ENCODE measurements at places on chromosomes 2 and 18.
A peak's percentile ranks its signal among the peaks of the same experiment; 100 is the strongest.

DNA sequence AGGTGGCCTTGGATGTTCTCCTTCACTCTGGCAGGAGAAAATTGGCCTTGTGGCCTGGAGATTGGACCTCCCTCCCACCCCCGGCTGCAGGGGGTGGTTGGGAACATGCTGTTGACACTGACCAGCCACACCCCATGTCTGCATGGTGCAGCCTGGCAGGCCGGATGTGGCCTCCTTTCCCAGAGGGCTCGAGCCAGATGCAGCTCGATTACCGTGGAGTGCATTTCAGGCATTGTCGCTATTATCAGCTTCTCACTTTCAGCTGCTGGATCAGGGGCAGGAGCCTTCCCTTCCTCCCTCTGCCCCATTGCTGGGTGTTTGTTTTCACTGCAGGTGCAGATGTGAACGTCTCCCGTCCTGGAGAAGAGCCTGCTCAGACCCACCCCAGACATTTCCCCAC, 211.0 kb upstream of the SIX2 start:
- no peak for DNase-seq

DNA sequence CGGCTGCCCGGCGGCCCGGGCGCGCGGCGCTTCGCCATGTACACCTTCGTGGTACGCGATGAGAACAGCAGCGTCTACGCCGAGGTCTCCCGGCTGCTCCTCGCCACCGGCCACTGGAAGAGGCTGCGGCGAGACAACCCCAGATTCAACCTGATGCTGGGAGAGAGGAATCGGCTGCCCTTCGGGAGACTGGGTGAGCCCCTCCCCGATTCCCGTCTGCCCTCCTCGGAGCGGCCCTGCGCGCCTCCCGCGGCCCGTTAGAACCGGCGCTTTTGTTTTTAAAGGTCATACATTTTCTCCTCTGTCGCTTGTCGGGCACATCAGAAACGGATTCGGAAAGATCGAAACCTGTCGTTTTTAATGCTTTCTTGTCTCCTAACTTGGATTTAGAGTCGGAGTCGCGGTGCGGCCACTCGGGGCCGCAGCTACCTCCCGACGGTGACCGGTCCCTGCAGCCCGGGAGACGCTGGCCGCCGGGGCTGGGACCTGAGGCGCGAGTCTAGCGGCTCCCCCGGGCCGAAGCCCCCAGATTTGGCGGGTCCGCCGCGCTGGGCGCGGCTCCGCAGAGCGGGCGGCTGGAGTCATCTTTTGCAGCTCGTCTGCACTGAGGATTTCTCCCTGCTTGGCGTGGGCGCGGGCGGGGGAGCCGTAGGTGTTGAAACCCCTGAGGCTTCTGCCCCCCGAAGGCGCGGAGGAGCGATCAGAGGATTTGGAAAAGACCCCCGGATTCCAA, 519 bp downstream of the TTL start:
- peak; percentile 12 for DNase-seq

DNA sequence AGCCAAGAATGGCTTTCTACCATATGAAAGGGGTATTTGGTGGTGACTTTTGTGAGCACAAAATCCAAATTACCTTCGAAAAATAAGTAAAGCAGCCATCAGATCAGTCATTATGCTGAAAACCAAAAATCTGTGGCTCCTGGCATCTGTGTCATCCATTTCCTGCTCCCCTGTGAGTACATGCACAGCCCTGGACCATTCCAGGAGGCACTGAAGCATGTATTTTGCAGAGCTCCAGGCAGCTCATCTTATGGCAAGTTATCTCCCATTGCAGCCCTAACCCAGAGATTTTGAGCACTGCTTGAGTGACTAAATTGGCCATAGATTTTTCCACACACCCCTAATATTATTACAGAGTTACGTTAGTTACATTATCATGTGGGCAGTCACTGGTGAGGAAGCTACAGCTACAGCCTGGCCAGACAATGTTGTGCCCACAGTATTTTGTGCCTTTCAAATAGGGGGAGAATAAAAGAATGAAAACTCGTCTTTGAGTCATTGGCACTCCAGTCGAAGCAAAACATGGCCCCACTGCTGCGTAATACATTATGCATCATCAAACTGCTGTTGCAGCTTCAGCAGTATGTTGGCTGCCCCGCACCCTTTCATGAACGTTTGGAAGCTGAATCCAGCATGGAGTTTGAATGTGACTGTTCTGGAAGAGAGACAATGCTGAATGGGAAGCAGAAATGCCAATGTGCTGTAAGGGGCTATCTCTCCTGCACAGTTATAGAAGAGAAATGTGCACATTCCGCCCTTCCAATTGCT, 702.2 kb downstream of the RNF144A start:
- DNase-seq = no peak

DNA sequence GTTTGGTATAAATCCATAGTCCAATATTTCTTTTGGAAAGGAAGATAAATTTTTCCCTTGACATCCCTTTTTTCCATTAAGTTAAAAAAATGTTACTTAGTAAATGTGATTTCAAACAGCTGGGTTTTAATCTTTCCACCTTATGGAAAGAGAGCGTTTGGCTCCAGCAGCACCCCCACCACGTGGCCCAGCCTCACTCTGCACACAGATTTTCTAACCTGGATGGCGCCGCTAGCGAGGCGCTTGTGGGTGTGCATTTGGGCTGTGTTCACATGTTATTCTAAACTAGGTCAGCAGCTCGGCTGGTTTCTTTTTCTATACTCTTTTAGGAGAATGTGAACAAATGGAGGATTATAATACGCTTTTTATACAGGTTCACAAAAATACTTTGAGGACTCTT, 218.0 kb downstream of the LDLRAD4 start:
- no peak for DNase-seq

DNA sequence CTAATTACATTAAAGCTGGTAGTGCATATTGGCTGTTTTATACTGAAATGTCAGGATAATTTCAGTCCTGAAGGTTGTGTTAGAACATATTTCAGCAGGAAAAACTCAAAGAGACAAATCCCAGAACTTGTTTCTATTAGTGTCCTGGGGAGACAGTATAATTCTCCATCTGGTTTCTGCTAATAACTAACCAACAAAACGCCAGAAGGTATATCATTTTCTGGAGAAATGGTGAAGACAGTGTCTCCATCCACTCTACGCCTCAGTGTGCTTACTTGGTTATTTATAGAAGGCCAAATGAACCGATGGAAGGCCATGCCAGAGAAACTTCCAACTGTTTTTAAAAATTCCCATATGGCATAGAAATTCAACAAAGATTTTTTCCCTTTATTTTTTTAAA, 41.6 kb downstream of the GCA start:
- DNase-seq = no peak

GRCh38 chr18:7779211-7779610, 212.1 kb downstream of the PTPRM start:
- no peak for DNase-seq

DNA sequence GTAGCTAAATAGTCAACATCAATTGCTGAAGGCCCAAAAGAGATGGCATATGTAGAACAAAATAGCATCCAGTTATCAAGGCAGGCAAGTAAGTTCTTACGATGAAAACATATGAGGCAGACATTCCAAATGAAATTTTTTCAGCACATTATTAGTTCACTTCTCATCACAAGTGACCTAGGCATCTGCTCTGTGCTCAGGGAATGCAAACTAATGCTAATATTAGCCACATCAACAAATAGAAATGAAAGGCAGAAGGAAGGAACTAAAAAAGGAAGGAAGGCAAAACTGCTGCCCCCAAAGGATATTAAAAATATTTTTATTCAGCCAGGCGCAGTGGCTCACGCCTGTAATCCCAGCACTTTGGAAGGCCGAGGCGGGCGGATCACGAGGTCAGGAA, 51.2 kb upstream of the ROCK1 start:
- DNase-seq = no peak

GRCh38 chr2:31274401-31275075, 40.6 kb downstream of the EHD3 start:
- DNase-seq = no peak

GRCh38 chr2:212537726-212538304, 787 bp downstream of the ERBB4 start:
- no peak for DNase-seq

GRCh38 chr18:49169037-49169521, 218.3 kb upstream of the SMAD7 start:
- no peak for DNase-seq

DNA sequence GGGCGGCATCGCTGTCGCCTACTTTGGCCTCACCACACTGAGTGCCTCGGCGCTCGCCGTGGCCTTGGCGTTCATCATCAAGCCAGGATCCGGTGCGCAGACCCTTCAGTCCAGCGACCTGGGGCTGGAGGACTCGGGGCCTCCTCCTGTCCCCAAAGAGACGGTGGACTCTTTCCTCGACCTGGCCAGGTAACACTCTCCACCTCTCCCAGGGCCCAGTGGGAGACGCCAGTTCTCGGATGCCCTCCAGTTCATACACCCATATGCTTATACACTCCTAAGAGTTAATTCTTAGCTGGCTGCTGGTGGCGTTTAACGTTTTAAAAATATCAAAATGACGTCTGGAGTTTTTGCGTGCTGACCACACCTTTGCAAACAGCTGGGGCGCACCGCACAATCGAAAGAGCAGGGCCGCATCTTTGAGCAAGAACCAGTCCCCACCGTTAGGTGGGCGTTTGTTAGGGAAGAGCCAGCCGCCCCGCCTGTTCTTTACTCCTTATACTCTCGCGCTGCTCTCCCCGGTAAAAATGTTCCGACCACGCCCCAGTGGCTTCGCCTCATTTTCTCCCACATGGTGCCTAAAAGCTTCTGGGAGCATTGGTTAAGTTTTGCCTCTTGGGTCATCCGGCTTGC, 899 bp downstream of the SLC1A4 start:
- no peak for DNase-seq

- no peak for DNase-seq
These were observed 5.6 kb upstream of the STK39 start for GRCh38 chr2:168252976-168253375.

DNA sequence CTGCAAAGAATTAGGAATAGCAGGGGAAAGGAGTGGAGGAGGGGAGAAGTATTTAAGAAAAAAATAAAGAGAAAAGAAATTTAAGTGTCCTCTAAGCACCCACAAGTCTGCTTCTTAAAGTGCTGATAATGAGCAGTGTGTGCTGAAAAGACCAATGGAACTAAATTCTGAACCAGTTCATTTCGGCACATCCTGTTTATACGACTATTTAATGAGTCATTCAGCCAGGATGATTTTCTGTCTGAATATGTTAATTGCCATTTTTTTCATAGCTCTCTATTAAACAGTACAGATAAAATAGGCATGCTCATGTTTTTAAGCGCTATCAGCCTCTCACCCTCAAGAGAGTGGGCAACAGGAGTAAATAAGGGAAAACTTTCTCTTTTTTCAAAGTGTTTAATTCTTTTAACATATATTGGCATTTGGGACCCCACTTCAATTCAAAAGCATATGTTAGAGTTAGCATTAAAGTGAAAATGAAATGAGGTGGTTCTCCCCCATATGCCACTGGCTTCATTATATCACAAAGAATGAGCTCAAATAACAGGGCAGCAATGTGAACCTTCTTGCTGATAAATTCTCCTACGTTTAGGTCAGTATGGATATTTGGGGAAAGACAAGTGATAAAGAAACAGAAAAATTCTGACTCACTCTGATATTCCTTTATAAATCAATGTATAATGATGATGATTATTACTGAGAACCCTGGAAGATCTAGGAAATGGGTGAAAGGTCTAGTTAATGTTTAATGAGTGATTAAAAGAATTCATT, 87.5 kb downstream of the TCF4 start:
- DNase-seq = no peak

DNA sequence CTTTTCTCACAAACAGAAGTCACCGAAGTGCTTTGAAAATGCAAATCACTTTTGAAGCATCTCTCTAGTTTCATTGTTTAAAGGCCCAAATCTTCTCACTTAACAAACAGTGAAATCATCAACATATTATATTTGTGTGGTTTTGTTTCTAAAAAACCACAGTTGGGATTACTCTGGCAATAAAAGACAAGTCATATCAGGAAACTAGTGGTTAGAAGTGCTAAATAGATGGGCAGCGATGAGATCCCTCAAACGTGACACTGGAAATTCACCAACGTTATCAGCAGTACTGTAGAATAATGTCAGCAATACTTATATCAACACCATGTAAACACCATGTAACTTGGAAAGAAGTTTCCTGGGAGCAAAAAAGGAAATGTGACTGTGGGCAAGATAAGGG, 893.5 kb downstream of the SUCLG1 start:
- no peak for DNase-seq

DNA sequence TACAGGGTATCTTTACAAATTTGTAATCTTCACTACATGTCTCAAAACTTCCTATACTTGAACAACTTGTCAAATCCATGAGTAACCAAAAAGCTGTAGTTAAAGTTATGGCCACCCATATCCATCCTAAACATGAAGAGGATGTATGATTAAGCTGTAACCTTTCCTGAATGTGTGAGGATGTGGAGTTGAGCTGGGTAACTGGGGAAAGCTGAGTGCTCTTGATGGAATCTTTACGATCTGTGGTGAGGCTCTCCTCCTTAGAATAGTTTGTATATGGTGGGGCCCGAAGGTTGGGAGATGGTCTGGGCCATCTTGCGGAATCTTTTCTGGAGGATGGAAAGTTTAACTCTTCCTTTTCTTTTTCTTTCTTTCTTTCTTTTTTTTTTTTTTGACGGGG, 29.4 kb downstream of the DPP4 start:
- DNase-seq = no peak

DNA sequence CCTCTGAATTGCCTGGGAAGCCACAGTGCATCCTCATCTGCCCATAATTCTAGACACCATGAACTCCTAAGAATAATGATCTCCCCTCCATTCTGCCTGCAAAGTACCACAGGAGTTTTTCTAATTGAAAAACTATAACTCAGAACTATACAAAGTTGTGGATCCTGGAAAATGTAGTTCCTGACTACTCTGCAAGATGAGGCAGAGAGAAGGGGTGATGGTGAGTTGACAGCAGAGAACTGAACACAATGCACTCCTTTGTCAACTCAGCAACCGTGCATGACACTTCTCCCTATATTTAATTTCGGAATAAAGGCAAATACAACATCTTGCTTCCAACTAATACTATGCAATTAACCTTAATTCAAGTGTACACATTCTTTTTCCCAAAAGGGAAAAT, 471.1 kb upstream of the FAM98A start:
- no peak for DNase-seq

DNA sequence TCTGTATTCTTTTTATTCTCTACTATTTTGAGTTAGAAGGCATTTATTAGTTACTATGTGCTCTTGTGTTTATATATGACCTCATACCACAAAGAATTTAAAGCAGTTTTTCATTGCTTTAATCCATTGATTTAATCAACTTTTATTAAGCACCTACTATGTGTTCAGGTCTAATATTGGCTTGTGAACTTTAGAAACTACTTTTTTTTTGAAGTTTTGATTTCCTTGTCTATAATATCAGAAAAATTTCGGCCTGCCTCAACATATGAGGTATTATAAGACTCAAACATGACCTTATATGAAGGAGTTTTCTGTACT, 117.7 kb downstream of the ZNF521 start:
- no peak for DNase-seq

DNA sequence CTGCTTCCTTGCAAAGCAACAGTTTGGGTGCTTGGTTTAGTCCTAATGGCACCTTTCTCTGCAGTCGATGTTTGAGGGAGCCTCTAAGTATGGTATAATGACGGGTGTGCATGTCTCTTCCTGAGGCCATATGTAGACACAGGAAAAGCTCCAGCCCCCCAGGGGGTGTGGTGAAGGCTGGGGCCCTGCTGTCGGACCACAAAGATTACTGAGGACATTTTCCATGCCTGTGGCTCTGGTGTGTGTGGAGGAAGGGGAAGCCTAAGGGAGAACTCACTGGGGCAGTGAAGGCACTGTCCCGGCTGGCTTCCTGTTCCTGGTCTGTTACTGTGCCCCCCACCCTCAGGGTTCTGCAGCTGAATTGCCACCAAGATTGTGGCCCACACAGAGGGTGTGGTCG, 187.1 kb downstream of the FHOD3 start:
- DNase-seq = no peak
